H1 (cell line): ENCODE measurements at places on chromosomes 4 and X. TPM values are rescaled to one million over a fixed set of nuclear protein-coding genes. Genes with fewer than 3 reads are reported as not detected.

LIAS gene
- total RNA-seq: 19.8 and 24.9 TPM in 2 replicates

CCDC110 gene
- 2.5 and 3.1 TPM in 2 replicates for total RNA-seq

CENPI gene
- total RNA-seq: 20.8 and 22.5 TPM in 2 replicates

CRMP1 gene
- total RNA-seq: 117 and 120 TPM in 2 replicates

FAM90A26 gene
- not detected in 2 replicates for total RNA-seq

FGD1 gene
- total RNA-seq: 33.8 and 34.9 TPM in 2 replicates

ARSJ gene
- 5.8 and 6.3 TPM in 2 replicates for total RNA-seq
